ENCODE measurements at places on chromosomes 5 and 9.

DNA sequence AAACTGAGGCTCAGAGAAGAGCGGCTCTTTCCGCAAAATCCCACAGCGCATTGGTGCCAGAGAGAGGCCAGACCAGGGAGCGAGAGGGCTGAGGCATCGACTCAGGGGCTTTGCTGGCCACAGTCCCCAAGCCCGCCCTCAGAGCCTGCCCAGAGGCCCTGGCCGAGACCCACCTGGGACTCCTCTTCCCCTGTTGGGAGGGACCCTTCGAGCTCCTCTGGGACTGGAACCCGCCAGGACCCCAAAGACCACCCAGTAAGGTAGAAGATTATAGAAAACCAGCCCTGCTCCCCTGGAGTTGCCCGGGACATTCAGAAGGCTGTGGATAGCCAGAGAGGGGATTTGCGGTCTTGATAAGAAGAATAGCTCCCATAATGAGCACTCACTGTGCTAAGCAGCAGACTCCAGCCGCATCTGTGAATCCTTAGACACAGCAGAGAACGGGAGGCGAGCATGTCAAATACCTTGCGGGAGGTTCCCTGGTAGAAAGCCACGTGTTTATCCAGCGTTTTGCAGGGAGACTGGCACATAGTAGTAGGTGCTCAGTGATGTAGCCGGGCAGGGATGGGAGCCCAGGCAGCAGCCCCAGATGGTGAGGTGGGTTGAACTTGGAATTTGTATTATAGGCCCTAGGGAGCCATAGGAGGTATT, 651 bp upstream of the AK1 start:
- DNase-seq: no peak

- no peak for DNase-seq
These were observed 8.0 kb upstream of the SPATA31D1 start for GRCh38 chr9:81980568-81980967.

DNA sequence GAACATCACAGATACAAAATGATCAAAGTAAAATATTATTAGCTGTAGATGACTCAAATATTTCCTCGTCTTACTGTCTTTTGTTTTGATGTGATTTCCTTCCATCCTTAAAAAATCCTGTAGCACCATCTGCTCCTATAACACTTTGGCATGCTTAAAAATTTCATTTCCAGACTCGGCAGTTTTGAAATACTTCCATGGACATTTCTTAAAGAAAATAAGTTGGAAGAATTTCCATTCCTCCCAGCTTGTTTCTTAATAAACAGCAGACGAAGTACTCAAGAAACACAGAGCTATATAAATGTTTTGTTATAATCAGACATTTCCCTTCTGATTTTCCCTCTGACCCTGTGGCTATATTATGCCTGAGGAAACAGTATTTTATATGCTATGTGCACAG, 41.2 kb upstream of the SVEP1 start:
- DNase-seq: no peak

GRCh38 chr9:129845373-129845772, 10.1 kb downstream of the USP20 start:
- no peak for DNase-seq

- DNase-seq: no peak
These were observed 60.0 kb downstream of the ERAP1 start for GRCh38 chr5:96747720-96748119.

- DNase-seq: no peak
These were observed 20.8 kb upstream of the FIBCD1 start for GRCh38 chr9:130959809-130960334.

DNA sequence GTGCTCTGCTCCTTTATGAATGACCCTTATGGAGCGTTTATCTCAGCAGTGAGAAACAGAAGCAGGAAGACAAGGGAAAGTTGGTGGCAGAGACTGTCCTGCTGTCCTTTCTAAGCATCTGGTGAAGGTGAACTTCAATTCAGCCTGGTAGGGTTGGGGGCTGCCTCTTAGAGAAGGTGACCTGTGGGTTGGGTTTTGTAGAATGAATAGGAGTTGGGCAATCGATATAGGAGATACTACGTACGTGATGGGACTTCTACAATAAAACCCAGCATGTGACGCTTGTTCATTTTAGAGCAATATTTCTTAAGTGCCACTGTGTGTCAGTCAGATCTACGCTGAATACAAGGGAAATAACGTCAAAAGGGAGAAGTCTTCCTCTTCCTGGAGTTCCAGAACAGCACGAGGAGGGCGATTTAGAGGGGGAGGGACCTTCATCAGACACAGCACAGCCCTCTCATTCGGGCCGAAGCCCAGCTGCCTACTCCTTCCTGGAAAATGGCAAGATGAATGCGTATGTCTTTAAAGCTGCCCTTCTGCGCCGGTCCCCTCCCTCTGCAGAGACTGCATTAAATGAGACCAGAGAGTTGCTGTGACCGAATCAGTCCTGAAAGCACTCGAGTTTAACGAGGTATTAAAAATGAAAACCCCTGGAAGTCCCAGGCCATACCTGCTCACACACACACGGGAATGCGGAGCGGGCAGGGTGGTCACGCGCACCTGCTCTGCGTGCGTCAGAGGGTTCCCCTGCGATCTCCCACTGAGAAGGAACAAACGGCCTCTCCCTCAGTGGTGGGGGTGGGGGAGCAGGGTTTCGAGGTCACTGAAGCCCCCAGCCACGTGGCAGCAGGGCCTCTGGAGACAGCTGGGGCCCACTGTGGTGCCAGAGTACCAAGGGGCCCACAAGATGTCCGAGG, 85.3 kb upstream of the SARDH start:
- DNase-seq: no peak

- no peak for DNase-seq
These were observed 7.6 kb downstream of the BASP1 start for GRCh38 chr5:17224858-17225511.

DNA sequence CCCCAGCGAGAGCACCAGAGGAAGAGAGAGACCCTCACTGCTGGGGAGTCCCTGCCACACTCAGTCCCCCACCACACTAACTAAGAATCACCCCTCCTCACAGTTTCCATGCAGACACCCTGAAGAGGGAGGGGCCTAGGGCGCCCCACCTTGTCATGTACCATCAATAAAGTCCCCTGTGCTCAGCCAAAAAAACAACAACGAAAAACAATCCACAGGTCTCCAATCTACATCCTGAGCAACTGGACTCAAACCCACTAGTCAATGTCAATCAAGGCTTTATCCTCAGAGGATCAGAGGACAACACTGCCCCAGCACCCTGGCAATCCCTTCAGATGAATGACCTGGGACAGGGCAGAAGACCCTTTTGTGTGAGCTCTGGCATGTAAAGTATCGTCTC, 210.1 kb upstream of the MSX2 start:
- no peak for DNase-seq

DNA sequence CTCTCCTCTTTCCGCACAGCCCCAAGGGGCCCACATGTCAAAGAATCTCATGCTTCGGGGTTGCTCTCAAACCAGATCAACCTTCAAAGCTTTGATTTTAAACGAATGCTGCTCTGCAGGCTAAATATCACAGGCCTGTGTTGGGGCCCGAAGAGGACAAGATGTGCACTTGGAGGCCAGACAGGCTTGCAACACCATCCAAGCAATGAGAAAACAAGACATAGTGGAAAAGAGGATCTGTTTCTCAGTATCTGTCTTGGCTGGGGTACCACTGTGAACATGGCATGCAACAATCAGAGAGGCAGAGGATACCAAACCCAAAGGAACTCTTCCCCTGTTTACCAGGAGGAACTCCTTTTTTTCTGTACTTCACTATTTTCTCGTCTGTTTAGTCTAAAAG, 321.8 kb downstream of the SLIT3 start:
- DNase-seq: no peak

DNA sequence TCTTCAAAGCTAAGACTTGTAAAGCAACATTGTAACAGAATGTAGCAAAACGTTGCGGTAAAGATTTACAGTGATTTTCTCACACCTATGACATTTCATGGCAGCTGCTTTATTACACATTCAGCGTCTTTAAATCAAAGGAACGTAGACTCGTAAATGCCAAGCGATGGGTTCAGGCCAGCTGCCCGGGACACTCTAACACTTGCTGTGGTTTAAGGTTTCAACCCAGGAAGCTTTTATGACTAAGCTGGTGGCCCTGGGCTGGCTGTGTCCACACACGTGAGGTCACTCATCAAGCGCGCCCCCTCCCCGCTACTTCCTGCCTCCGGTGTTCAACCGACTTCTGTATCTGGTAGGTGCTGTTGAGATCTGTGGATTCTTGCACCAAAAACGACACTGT, 2.5 kb downstream of the SLC6A18 start:
- DNase-seq: no peak

GRCh38 chr5:69231851-69232250, 2.8 kb upstream of the CDK7 start:
- no peak for DNase-seq

- no peak for DNase-seq
These were observed 8.8 kb upstream of the OTULINL start for GRCh38 chr5:14572836-14573235.

GRCh38 chr5:30100148-30100713, 1093.3 kb upstream of the CDH6 start:
- no peak for DNase-seq

GRCh38 chr5:89128906-89129625, 246.1 kb upstream of the MEF2C start:
- DNase-seq: no peak

DNA sequence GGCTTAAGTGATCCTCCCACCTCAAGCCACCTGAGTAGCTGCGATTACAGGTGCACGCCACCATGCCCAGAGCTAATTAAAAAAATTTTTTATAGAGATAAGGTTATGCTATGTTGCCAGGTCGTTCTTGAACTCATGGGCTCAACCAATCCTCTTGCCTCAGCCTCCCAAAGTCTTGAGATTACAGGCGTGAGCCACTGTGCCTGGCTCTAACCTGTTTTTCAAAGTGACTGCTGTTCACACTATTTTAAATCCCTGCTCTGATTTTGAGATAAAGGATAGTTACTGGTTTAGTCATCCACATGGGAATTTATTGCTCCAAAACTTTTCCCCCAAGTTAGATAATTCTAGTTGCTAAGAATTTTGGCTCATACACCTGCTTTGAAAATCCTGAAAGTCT, 48.2 kb upstream of the MTMR12 start:
- DNase-seq: no peak

- DNase-seq: no peak
These were observed 53.7 kb downstream of the PRRC2B start for GRCh38 chr9:131447600-131447999.

GRCh38 chr5:82537687-82538306, 259.6 kb upstream of the RPS23 start:
- DNase-seq: no peak

- DNase-seq: no peak
These were observed 827.5 kb upstream of the WWC1 start for GRCh38 chr5:167463939-167464338.

DNA sequence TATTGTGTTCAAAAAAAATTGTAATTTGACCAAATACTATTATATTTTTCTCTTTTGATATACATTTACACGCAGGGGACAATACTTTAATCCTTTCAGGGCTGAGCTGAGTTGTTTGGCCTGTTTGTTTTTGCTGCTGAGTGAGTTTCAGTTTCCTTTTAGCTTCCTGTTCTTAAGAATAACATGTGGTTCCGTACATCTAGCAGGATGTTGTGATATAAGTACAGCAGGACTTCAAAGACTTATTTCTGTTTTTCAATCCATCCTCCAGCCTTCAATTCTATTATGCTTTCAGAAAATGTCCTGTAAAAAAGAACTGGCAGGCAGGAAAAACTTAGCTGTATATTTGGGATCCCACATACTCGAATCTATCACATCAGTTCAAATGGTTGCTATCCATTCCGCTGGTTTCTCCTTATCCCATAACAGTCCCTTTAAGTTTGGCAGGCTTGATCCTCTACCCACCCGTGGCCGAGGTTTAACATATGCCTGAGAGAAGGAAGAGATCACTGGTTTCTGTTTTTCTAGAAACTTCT, 1037.3 kb upstream of the ACO1 start:
- DNase-seq: no peak

DNA sequence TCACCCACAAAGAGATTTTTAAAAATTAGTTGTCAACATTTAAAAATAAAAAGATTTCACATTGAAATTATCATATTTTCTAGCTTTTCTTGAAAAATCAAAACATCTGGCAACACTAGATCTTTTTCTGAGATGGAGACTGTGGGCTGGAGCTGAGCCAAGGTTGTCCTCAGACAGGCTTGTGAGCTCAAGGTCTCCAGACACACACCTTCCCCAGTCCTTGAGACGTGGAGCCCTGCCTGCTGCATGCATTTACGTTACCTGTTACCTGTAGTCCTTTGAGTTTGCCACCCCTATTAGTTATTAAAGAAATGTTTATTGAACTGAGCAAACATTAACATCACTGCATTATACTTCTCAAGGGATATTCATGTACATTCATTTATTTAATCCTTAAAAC, 87.5 kb upstream of the TLE1 start:
- DNase-seq: no peak

- no peak for DNase-seq
These were observed 83.4 kb downstream of the TEK start for GRCh38 chr9:27192291-27192960.

GRCh38 chr9:105305856-105306255, 61.4 kb downstream of the SLC44A1 start:
- DNase-seq: no peak

DNA sequence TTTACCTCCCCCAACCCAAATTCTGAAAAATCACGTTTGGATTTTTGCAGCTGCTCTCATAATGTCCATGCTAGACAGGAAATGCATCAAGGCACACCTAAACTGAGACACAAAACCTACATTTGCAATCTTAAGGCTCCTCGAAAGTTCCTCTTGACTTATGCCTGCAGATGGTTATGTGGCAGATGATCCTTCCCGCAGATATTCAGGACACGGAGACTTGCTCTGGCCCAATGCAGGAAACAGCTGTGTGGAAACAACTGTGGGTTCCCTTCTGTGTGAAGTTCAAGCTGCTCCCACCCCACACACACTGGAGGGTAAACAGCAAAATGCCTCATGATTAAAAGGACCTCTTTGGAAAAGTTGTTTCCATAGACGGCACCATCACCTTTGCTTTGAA, 253.8 kb downstream of the EBF1 start:
- DNase-seq: no peak

GRCh38 chr9:37383393-37383792, 39.1 kb upstream of the GRHPR start:
- DNase-seq: no peak

DNA sequence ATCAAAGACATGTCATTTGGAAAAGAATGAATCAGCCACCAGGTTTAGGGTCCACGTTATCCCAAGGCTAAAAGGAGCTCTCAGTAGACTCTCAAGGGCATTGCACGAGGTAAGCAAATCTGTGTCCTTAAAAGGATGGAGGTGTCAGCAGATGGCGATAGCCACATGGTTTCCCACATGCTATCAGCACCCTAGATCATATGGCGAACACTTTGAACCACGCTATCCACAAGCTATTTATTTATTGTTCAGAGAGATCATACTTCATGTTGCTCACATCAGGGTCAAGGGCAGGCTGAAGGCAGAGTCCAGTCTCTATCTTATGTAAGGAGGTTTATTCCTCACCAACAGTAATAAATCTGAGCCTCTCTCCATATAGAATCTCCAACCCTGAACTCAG, 43.7 kb downstream of the CDH6 start:
- no peak for DNase-seq

GRCh38 chr5:160260881-160261815, 31.8 kb downstream of the FABP6 start:
- DNase-seq: no peak

- no peak for DNase-seq
These were observed 7.2 kb upstream of the ADRA1B start for GRCh38 chr5:159909126-159909525.

Measured in central memory CD8-positive, alpha-beta T cell (primary cell).